ENCODE measurements at places on chromosomes 2 and 18.

DNA sequence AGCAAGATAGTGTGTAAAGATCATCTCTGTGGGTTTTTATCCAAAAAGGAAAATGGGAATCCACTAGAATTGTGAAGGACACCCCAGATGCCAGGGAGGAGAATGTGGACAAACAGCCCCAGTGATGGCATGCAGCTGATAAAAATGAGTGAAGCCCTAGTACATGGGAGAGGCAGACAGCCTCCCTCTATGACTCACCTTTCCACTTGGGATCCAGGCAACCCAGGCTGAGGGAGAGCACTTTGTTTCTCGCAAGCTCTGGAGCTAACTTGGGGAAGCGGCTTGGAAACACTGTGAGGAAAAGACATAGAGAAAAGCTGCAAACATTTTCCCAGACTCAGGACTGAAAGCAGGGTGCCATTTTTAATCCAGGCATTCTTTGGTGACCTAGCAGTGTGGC is 5.3 kb upstream of the FLACC1 start:
- DNase-seq = no peak

- DNase-seq = no peak
Measured at GRCh38 chr18:75871596-75871995, 444.1 kb upstream of the SMIM21 start.

DNA sequence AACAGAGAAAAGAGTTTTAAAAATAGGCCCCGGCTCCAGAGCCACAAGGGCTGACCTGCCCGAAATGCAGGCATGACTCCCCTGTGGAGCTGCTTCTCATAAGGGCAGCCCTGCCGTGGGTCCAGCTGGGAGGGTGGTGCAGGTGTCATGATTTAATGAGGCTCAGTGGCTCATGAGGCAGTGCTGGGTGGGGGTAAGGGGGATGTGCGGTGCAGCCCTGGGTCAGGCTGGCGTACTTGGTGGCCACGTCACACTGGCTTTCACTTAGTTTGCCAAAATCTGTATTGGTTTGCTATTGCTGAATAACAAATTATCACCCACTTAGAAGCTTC is 33.6 kb downstream of the HJURP start:
- no peak for DNase-seq

DNA sequence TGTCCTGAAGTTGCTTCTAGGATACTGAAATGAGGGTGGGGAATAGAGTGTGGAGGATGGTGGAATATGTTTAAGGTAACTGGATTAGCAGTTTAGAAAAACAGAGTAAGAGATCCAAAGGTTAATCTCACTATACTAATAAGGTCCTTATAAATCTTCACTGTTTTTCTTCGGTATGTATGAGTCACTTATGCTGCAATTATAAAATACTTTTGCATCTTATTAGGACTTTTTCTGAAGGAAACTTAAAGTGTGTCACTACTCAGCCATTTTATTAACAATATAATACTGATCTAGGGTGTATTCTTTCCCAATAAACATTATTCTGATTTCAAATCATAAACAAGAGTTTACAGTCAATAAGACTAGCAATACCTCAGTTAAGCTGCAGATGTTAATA is 182.3 kb downstream of the ZNF521 start:
- DNase-seq = no peak

GRCh38 chr2:107669335-107669734 is 157.4 kb upstream of the RGPD4 start:
- DNase-seq = peak; percentile 11

DNA sequence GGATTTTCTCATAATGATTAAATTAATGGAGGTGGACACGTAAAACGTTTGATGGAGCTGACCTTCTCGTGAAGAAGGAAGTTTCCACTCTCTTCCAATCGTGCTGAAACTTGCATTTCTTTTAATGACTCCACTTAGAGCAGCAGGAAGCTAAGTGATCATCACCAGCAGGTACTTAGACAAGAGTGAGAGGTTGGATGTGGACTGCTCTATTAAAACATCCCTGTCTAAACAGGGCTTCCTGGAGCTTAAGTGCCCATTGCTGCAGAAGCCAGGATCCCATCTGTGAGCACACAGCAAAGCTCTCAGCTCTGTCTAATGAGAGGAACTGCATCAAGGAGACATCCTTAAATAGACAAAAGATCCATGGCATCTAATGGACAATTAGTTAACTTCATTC is 1539.5 kb upstream of the CELF4 start:
- no peak for DNase-seq

- DNase-seq = peak; percentile 14
Measured at GRCh38 chr2:196758474-196759377, 40.8 kb downstream of the GTF3C3 start.
